ENCODE measurements at places on chromosomes 6 and 20.
A peak's percentile ranks its signal among the peaks of the same experiment; 100 is the strongest.

GRCh38 chr6:1986454-1987243, 258.8 kb downstream of the GMDS start:
- no peak for DNase-seq

DNA sequence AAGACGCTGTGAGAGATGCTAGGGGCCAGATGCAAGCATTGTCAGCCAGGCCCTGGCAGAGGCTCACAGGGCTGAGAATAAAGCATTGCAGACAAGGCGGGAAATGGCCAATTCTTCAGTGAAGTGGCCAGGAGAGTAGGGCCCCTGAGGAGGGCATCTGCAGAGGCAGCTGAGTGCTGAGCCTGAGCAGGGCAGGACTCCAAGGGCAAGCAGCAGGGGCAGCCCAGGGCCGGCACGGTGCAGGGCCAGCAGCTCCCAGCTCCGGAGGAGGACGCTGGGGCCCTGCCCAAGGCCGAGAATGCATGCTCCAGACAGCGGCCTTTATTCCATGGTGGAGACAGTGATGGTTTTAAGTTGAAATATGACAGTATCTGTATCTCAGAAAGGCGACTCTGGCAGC, 305.5 kb downstream of the FOXC1 start:
- no peak for DNase-seq

- no peak for DNase-seq
These were observed 22.3 kb downstream of the NRN1 start for GRCh38 chr6:5984150-5985089.

DNA sequence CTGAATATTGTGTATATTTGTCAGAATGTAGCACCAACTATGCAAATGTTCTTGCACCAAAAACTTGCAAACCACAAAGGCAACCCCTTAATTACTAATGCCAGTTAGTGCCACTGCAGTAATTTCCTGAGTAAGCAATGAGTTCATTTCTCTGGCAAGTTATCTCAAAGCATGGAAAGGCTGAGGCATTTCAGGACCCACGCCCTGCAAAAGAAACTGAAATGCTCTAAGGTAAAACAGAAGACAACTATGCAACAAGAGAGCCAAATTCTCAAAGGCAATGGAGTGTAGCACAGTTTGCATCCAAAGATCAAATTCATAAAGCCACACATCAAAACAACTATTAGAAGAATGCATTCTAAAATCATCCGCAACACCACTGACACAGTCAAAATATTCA, 994.4 kb downstream of the EYS start:
- no peak for DNase-seq

- peak; percentile 14 for DNase-seq
These were observed 64.5 kb downstream of the OR2B2 start for GRCh38 chr6:27847706-27848105.

GRCh38 chr6:92541448-92542060, 877.8 kb downstream of the EPHA7 start:
- no peak for DNase-seq

DNA sequence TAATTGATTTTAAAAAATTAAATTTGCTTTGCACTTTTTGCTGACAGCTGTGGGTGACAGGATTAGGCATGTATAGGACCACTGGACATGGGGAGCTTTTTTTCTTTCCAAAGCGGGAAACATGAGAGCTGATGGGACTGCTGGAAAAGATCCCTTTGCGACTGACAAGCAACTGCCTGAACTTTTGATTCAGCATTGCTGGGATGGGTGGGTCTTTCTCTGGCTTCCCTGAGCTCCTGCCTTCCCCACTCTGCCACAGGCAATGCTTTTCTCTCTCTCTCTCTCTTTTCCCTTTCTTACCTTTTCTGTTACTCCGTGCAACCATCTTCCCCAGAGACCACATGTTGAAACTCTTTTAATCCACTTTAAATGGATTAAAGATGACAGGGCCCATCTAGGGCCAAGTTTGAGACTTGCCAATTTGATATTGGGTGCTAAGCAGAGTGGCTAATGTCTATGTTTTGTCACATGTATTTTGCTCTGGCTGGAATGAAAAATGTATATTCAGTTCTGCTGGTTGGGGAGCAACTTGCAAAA, 33.5 kb upstream of the TPD52L1 start:
- DNase-seq = no peak

GRCh38 chr6:33316603-33317418, 733 bp downstream of the ZBTB22 start:
- no peak for DNase-seq

DNA sequence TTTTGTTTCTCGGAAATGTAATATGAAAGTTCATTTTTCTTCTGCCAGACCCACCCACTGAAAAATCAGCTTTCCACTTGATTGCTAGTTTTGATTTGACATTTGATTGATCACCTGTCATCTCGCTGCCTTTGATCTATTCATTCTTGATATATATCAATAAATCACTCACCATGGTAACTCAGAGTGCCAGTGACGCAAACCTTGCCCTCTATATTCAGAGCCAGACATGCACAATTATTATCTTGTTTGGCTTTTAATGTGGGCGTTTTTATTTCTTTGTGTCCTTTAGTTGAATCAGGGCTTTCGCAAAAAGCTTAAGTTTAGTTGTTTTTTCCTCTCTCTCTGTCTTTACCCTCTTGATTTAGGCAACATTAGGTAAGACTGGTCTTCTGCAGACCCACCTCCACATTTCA, 2.0 kb downstream of the TSHZ2 start:
- DNase-seq = no peak

- peak; percentile 40 for DNase-seq
These were observed 100.0 kb upstream of the RIPOR2 start for GRCh38 chr6:25035512-25036435.

GRCh38 chr6:25147223-25147622, 132.0 kb upstream of the CARMIL1 start:
- DNase-seq = no peak

DNA sequence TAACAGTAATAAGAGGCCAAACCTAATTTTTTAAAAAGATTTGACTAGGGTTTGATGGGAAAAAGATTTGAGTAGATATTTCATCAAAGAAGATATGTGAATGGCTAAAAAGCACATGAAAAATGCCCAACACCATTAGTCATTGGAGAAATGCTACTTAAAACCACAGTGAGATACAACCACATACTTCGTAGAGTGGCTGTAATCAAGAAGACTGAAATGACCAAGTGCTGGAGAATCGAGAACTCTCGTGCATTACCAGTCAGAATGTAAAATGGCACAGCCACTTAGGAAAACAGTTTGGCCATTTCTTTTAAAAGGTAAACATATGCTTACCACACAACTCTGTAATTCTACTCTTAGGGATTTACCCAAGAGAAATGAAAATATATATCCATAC, 175.5 kb downstream of the EYA2 start:
- peak; percentile 21 for DNase-seq

- no peak for DNase-seq
These were observed 232.0 kb downstream of the ANKRD60 start for GRCh38 chr20:57996465-57996864.

GRCh38 chr6:5531853-5532375, 270.6 kb downstream of the FARS2 start:
- DNase-seq = no peak

GRCh38 chr20:5602346-5602745, 147.9 kb upstream of the SHLD1 start:
- no peak for DNase-seq

DNA sequence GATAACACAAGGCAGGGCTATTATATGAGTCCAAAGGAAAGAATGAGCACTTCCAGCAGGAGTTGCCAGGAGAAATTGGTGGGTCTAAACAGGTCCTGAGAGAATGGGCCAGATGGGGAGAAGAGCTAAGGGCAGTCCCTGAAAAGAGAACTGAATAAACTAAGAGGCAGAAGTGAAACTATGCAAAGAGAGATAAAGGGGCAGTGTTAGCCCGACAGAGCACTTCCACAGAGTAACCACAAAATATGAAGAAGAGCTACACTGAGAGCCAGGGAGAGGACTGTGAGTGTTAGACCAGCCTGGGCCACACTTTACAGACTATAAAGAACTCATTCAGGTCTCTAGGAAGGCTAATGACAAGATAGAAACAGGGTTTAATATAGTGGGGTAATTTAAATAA, 43.8 kb downstream of the RALGAPA2 start:
- no peak for DNase-seq

- DNase-seq = no peak
These were observed 12.0 kb upstream of the IRF4 start for GRCh38 chr6:379410-380181.

DNA sequence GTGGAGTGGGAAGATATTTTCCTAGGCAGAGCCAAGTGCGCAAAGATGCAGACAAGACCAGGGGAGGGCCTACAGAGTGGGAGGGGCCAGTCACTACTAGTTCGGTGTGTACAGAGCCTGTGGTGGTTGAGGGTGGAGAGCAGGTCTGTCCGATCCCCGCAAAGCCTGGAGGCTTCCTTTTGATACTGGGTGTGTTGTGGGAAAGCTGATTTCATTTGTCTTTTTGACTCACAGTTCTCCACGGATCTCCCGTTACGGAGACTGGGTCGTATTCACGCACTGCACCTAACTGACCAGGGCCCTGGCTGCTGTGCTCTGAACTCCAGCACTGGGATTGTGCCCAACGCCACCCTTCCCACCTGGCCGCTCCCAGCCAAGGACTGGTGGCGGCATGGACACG, 1.4 kb upstream of the TIAM2 start:
- no peak for DNase-seq

GRCh38 chr6:141248021-141248799, 884.5 kb upstream of the GJE1 start:
- no peak for DNase-seq

DNA sequence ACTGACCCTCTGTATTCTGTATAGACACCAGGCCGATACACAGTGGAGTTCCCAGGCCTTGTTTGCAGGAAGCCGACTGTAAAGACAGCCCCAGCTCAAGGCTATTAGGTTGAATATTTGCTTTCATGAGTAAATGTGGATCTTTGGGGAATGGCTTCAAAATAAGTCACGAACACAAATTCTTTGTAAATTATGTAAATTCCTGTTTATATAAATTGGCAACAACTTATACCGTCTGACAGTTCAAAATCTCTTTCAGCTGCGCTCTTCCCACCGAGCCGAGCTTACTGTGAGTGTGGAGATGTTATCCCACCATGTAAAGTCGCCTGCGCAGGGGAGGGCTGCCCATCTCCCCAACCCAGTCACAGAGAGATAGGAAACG, 24.7 kb downstream of the EDN3 start:
- DNase-seq = no peak

DNA sequence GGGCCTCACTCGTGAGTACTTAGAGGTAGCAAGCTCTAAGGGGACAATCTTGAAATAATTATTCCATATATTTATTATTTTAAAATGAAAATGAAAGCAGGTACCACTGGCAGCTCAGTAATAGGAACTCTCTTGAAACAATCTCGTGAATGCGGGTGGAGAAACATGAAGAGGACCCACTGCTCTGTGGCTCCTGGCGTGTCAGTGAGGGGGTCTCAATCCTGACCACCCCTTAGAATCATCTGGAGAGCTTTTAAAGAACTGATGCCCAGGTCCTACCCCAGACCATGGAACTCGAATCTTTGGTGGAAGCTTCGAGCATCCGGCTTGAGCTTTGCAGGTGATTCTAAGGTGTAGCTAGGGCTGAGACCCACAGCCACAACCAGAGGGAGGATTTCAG, 23.9 kb upstream of the PXDC1 start:
- DNase-seq = no peak

- peak; percentile 80 for DNase-seq
These were observed 18.5 kb downstream of the ATP9A start for GRCh38 chr20:51749674-51750036.

DNA sequence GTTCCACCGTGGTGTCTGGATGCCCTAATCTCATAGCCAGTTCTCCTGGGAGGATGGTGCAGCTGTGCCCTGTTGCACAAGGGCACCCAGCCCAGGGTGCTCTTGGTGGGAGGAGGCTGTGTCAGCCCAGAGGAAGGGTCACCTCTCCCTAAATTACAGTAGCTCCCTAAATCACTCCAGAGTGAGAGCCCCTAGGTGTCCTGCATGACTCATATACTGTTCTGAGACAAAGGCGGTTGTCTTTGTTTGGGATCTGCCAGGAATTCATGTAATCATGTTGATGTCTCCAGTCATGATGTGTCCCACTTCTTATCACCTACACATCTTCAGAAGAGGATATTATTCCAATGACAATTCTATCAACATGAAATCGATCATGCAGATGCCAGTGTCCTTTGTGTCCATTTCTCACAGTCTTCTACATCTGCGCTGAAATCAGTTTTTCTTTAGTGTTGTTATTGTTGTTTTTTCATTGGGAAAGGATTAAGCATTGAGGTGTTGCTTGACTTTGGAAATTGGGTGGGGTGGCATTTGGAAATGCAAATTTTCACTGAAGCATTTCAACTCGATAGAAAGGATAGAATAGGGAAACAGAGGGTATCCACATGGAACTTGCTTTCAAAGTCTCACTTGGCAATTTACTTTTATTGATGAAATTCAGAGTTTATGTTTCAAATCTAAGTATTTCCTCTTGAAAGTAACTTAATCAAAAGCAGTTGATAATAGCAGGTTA, 19.5 kb downstream of the PERP start:
- peak; percentile 75 for DNase-seq

- DNase-seq = peak; percentile 46
These were observed 68.4 kb downstream of the VEGFA start for GRCh38 chr6:43838276-43839036.

DNA sequence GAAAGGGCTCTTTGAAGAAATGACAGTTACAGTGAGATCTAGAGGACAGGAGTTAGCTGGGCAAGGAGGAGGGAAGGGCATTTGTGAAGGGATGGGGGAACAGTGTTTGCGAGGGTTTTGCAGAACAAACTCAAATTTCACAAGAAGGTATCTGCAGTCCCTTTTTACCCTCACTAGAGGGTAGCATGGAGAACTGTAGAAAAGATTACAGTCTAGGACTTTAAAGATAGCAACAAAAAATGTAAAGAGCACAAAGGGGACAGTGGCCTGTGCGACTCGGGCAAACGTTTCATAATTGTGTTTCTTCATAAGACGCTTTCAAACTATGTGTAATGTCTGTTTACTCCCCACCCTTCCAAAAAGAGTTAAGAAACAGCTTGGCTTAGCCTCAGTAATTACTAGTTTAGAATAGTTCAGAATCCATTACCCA, 21.2 kb upstream of the ASXL1 start:
- DNase-seq = peak; percentile 53

- no peak for DNase-seq
These were observed 107.9 kb upstream of the PREP start for GRCh38 chr6:105510746-105511145.

- no peak for DNase-seq
These were observed 39.0 kb upstream of the BEND3 start for GRCh38 chr6:107154131-107154800.

DNA sequence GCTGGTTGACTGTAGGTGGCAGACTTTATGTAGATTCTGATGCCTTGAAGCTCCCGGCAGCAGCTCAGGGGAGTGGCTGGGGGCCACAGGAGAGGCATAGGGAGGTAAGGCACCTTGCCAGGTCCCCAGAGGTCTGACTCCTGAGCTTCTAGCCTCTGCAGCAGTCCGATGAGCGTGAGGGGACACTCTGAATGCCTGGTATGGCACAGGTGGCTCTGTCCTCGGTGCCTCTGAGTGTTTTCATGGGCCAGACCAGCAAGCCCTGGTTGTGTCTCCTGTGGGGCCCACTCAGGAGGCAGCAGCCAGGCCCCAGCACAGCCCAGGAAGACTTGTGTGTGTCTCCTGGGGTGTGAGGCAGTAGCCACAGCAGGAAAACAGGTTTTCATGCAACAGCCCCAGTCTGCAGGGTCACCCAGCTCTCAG, 39.7 kb upstream of the IRF4 start:
- no peak for DNase-seq

All from A172 (cell line).